Umbilical cord (tissue), 2 donors: ENCODE measurements at places on chromosomes 3 and 15. TPM values are rescaled to one million over a fixed set of nuclear protein-coding genes. Genes with fewer than 3 reads are reported as not detected.

- peak; percentile 26 for DNase-seq
These were observed 16.9 kb upstream of the PRKCI start for GRCh38 chr3:170205302-170205701.

DNA sequence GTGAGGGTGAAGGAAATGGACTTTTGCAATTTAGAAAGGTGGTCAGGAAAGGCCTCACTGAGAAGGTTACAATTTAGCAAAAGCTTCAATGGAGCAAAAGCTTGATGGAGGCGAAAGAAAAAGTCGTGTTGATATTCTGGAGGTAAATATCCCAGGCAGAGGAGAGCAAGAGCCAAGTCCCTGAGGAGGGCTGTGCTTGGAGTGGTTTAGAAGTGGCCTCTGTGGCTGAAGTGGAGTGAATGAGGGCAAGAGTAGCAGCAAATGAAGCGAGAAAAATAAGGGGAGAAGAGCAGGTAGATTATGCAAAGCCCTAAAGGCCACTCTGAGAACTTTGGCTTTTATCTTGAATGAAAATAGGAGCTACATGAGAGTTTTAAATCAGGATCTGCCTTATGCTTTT, 54.1 kb downstream of the GUCA1C start:
- no peak for DNase-seq

- DNase-seq, result no peak
These were observed 47.4 kb downstream of the EXOG start for GRCh38 chr3:38543586-38543985.

- DNase-seq, result peak; percentile 54
These were observed 92.8 kb upstream of the DCBLD2 start for GRCh38 chr3:98994128-98994762.

GRCh38 chr3:179788996-179789395, 136.2 kb downstream of the USP13 start:
- DNase-seq, result no peak

- no peak for DNase-seq
These were observed 171.5 kb downstream of the ZMAT3 start for GRCh38 chr3:178900029-178900646.

DNA sequence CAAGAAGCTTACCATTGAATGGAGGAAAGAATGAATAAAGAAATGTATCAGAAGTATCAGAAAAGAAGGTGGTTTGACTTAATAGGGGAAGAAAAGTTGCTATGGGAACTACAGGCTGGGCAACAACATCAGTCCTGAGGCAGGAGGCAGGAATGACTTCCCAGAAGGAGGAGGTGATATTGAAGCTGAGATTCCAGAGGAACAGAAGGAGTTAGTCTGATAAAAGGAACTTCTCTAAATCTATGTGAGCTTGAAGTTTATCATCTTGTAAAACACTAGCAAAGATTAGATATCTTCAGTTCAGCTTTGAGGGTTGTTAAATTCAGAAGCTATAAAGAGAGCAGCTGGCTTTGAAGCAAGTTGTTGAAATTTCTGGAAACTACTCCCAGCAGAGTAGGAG, 213.3 kb upstream of the THRB start:
- peak; percentile 93 for DNase-seq

GRCh38 chr3:73552700-73553099, 72.0 kb downstream of the PDZRN3 start:
- no peak for DNase-seq

DNA sequence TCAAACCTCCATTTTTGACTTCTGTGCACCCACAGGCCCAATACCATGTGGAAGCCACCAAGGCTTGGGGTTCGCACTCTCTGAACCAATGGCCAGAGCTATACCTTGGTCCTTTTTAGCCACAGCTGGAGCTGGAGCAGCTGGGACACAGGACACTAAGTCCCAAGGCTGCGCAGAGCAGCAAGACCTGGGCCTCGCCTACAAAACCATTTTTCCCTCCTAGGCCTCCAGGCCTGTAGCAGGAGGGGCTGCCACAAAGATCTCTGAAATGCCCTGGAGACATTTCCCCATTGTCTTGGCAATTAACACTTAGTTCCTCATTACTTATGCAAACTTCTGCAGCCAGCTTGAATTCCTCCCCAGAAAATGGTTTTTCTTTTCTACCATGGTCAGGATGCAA, 81.3 kb downstream of the ZMAT3 start:
- no peak for DNase-seq

DNA sequence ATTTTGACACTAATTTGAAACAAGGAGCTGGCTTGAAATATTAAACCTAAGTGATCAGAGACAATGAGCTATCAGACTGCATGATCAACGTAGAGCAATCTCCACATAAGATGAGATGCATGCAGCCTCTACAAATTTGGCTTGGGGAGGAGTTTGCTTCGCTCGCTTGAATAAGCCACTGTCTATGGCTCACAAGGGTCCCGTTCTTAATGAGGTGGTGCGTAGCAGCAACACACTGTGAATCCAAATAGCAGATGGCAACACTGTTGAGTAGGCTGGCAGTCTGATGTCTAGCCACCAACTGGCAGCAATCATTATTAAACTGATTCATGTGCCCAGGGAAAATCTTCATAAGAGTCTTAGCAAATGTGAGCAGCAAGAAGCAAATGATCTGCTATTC, 125.4 kb upstream of the CCDC54 start:
- DNase-seq, result no peak

DNA sequence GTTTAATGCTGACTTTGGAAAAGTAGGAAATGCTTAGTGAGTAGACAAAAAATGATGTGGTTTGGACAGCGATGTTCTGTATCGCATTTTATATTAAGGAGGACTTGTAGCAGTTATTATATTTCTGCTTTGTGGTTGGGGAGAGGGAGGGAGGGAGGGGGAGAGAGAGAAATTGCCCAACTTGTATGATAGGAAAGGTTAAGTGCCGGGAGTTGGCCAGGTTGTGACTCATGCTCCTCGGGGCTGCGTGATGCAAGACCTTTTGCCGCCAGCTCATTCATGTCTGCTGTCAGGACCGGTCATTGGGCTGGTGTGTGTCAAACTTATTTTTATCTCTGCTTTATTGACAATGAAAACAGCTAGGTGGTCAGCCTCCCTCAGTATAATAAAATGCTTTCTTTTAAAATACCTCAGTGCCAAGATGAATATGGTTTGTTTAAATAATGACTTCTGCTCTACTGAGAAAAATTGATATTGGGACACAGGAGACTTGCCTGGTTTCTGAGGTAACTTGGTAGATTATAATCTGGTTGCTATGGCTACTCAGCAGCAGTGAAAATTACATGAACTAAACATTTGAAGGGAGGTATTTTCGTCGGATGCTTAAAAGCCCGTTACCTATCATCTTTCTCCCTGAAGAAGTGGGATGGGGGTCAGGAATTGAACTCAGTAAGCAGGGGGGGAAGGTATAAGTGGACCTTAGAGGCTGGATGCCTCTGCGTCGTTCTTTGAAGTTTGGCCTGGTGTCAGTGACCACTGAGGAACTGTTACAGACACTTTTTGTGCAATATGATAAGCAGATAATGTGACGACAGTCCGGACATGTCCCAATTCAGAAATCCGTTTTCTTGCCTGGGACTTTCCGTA, 90.7 kb downstream of the FNDC3B start:
- peak; percentile 94 for DNase-seq

KBTBD13 gene
- total RNA-seq, result not detected

CLPX gene
- total RNA-seq, result 48.4 TPM

NECTIN3 gene
- 29.9 TPM for total RNA-seq

GABRR3 gene
- total RNA-seq, result 4.6 TPM

NRROS gene
- 0.96 TPM for total RNA-seq

BCL6 gene
- total RNA-seq, result 7.7 TPM

NANOGP8 gene
- not detected for total RNA-seq

ONECUT1 gene
- 11.1 TPM for total RNA-seq

RTP1 gene
- total RNA-seq, result not detected

SLC27A2 gene
- not detected for total RNA-seq
